ENCODE measurements at places on chromosomes 2 and 18. TPM values are rescaled to one million over a fixed set of nuclear protein-coding genes. Genes with fewer than 3 reads are reported as not detected.
A peak's percentile ranks its signal among the peaks of the same experiment; 100 is the strongest.

DNA sequence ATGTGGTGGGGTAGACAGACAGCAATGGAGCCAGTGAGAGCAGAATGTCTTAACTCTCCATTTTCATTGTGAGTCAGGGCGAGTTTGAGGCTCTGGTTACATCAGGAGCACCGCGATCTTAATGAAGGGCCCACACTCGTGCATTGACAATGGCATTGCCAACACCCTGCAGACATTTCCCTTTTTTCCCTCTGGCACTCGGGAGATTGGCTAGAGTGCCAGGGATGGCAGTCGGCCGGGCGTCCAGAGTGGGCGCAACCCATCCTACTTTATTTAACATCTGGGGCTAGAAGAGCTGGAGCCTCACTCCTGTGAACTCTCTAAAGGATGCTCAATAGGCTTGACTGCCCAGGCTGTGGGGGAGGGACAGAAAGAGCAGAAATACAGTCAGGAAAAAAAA, 9.7 kb downstream of the PROKR1 start:
- no peak for DNase-seq

GRCh38 chr18:63905361-63905760, 2.4 kb upstream of the SERPINB10 start:
- no peak for DNase-seq

DNA sequence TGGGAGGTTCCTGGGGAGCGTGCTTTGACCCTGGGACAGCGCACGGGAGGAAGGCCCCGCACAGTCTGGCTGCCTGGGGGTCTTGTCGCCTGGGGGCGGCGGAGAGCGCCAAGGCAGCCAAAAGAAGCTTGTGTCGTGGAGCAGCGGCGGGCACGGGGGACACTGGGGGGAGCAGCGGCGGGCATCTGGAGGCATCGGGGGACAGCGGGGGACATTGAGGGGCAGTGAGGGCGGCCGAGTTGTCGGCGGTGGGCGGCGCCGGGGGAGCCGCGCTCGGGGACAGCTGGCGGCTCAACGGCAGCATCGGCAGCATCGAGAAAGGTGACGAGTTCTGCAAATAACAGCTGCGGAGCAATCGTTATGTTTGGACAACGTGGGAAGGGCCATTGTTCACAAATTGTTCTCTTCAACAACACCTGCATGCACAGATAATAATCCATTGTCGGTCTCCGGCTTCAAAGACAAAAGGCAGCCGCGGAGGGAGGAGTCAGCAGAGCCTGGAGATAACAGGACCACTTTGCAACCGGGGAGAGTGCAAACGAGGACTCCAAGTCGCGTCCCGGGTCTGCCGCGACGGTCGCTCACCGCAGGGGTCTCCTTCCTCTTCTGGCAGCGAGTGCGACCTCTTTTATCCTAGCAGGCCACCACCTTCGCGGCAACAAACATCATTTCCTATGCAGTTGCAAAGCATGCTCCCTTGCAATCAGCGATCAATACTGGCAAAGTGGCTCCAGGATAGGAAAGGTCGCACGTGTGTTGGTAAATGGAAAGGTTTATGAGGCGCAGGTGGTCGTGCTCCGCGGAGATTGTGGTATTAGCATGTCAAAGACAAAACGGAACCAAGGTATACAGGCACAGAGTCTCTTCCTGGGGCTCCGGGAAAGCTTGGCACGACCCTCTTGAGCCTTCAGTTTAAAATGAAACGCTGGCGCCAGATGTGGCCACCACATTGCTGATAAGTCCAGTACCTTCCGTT, 132.3 kb upstream of the DLX2 start:
- DNase-seq, result no peak

GRCh38 chr2:11559786-11560155, 25.9 kb downstream of the GREB1 start:
- no peak for DNase-seq

Gene MPP4
- total RNA-seq, result 0.27 TPM

GRCh38 chr2:200405599-200406298, 99.3 kb downstream of the SPATS2L start:
- DNase-seq, result no peak

Gene PSMA8
- not detected for total RNA-seq

GRCh38 chr2:53508667-53509066, 258.9 kb upstream of the CHAC2 start:
- no peak for DNase-seq

Gene EGR4
- total RNA-seq, result not detected

Gene EPB41L3
- total RNA-seq, result 73.1 TPM

- DNase-seq, result no peak
Measured at GRCh38 chr18:21865043-21865442, 124.5 kb downstream of the MIB1 start.

Gene GCKR
- 0.71 TPM for total RNA-seq

Gene FOXD4L1
- not detected for total RNA-seq

GRCh38 chr2:32732120-32732519, 104.3 kb downstream of the TTC27 start:
- no peak for DNase-seq

DNA sequence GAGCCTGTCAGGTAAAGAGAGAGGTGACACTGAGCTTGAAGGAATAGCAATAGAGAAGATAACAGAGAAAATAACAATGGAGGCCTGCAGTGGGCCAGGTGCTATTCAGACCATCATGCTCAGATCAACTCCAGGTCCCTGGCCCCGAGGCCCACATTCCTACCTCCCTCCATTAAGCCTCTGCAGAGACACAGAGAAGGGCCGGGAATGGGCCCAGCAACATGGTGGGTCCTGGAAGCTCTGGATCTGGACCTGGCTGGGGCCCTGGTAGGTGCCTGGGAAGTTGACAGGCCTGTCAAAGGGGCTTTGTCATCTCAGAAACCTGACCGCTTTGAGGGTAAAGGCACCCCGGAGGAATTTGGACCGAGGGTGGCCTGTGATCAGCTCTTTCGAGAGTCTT, 159.7 kb upstream of the GLI2 start:
- no peak for DNase-seq

DNA sequence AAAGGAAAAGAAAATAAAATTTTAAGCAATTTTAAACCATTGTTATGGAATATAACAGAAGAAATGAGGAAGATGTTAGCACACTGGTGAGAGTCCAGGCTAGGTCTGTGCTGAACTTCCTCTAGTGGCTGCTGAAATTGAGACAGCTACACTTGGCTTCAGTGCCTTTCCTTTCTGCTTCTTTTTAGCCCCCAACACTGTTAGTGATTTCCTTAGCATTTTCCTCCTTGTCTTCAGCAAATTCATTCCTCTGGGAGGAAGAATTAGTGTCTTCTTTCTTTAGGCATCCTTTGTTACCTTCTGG, 47.6 kb downstream of the ITGAV start:
- no peak for DNase-seq

- DNase-seq, result peak; percentile 53
Measured at GRCh38 chr2:86044045-86044444, 61.6 kb downstream of the POLR1A start.

DNA sequence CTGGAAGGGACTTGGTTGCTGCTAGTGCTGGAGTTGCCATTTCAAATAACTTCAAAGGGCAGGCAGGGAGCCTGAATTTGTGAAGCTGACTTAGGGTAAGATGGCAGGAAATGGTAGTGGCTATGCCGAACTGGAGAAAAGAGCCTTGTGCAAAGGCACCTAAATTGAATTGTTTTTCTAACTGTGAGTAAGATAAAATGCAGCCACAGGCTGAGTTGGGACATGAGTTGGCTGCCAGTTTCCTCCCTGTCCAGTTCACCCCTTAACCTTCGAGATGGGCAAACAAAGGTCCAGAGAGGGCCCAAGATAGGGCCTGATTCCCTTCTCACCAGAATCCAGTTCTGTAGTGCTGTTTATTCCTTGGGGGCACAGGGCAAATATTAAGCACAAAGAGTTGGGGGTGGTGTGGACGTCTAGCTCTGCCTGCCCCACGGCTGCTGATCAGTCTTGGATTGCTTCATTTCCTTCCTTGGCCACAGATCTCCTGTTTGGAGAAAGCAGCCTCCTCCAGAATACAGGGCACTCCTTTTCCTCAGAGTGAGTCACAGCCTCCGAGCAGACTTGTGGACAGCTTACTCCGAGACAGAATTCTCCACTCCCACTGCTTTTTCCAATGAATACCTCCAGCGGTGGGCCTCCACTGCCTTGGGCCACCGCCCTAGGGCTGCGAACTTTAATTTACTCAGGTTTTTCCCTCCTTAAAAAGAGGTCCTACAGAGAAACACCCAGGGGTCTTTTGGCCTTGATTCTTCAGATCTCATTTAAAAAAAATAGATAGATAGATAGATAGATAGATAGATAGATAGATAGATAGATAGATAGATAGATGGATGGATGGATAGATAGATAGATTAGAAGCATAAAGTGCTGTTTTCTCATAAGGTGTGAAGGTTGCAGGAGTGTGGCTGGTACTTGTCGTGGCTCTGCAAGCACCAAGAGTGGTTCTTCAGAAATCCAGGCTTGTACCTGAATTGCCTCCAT, 18.4 kb upstream of the SLC20A1 start:
- peak; percentile 64 for DNase-seq

GRCh38 chr2:222778400-222778799, 82.4 kb upstream of the ACSL3 start:
- DNase-seq, result no peak

GRCh38 chr2:158486150-158486969, 29.6 kb downstream of the PKP4 start:
- DNase-seq, result no peak

DNA sequence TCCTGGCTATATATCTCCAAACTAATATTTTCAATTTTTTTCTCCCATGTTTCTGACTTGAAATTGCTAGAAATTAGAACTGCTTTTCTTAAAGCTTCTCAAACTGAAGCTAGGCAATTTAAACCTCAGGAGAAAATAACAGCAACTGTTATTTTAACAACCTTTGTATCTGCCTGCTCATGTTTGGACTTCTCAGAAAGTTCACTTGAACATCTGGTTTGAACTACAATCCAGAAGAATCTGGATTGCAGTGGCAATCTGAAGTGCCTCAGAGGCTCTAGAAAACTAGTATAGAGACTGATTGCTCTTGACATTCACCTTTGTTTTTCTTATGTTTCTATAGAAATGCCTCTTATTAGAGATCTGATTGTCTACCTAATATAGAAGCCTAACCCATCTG, 64.1 kb downstream of the STAT4 start:
- DNase-seq, result no peak

- no peak for DNase-seq
Measured at GRCh38 chr2:238128534-238129001, 9.9 kb upstream of the KLHL30 start.

DNA sequence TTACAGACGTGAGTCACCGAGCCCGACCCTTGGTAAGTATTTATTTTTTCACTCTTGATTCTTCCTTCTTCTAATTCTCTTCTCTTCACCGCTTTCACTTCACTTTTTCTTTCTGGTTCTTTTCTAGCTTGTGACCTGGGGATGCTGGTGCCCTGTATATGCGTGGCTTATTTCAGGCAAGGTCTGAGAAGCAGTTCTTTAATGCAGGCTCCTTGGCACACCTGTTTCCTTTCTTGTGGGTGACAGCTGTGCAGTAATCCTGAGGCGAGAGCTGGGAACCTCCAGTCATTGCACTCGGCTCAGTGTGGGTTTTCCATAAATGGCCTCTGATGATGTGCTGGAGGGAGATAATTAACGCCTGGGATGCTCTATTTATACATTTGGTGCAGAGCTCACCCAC, 193.8 kb downstream of the TSN start:
- DNase-seq, result no peak

GRCh38 chr2:85828725-85829124, 60.1 kb downstream of the ST3GAL5 start:
- no peak for DNase-seq

GRCh38 chr2:7792031-7792651, 874.9 kb downstream of the RNF144A start:
- no peak for DNase-seq

DNA sequence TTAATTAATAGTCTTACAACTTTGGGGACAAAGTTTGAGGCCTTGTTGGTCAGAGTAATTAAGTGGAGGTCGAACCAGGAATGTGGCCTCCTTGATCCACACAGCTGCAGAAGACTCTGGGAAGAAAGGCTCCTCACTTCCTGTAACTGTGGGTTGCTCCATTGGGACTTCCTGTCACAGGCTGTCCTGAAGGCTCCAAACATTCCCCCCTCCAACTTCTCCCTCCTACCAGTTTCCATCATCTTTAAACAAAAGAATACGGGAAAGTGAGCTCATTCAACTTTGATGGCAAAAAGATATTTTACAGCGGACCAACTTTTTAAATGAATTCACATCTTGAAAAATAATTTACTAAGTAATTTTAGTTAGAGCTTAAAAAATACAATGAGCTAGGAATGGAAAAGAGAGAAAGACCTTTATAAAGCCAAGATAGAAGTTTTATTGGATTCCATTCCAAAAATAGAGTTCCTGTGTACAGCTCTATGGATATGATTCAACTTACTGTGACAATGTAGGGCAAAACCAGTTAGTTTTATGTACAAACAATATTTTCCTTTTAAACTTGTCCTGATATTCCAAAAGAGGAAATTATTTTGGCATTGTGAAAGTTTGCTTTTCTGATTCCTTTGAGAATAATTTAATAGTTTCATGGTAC, 212.0 kb upstream of the NABP1 start:
- no peak for DNase-seq

- no peak for DNase-seq
Measured at GRCh38 chr18:55179425-55179824, 220.2 kb upstream of the CCDC68 start.

Gene TSN
- 53.0 TPM for total RNA-seq

DNA sequence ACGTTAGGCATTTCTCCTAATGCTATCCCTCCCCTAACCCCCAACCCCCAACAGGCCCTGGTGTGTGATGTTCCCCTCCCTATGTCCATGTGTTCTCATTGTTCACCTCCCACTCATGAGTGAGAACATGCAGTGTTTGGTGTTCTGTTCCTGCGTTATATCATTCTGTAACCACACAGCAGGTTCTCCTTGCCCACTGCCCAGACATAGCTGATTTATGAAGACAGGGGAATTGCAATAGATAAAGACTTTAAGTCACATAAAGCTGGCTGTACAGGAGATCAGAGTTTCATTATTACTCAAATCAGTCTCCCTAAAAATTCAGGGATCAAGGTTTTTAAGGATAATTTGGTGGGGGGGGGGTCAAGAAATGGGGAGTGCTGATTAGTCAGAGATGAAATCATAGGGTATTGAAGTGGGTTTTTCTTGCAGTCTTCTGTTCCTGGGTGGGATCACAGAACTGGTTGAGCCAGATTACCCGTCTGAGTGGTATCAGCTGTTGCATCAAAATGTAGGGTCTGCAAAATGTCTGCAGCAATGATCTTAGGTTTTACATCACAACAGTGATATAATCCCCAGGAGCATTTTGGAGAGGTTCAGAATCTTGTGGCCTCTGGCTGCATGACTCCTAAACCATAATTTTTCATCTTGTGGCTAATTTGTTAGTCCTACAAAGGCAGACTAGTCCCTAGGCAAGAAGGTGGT, 392.1 kb upstream of the KCNJ3 start:
- no peak for DNase-seq

GRCh38 chr2:118747637-118748036, 99.8 kb downstream of the EN1 start:
- no peak for DNase-seq

DNA sequence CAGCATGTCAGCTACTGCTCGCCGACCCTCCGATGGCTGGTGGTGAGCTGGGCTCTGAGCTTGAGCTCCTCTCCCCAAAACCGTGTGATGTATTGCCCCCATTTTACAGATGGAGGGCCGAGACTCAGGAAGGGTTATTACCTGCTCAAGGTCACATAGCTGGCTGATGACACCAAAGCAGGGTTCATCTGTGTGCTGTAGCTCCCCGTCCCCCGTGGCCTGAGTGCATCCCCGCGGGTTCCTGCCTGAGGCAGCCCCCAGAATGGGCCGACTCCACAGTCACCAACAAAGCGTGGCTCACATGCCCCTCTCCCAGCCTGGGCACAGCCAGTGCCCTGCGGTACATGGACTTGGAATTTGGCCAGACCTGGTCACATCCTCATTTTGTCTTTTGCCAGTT, 198.6 kb downstream of the TFCP2L1 start:
- no peak for DNase-seq

- DNase-seq, result peak; percentile 84
Measured at GRCh38 chr2:75640621-75641121, 5.9 kb upstream of the MRPL19 start.

Measured in sciatic nerve (tissue), 2 donors.